ENCODE measurements at places on chromosomes 13 and 19.

- no peak for DNase-seq
Observed at GRCh38 chr19:17536955-17537354, 18.5 kb upstream of the COLGALT1 start.

DNA sequence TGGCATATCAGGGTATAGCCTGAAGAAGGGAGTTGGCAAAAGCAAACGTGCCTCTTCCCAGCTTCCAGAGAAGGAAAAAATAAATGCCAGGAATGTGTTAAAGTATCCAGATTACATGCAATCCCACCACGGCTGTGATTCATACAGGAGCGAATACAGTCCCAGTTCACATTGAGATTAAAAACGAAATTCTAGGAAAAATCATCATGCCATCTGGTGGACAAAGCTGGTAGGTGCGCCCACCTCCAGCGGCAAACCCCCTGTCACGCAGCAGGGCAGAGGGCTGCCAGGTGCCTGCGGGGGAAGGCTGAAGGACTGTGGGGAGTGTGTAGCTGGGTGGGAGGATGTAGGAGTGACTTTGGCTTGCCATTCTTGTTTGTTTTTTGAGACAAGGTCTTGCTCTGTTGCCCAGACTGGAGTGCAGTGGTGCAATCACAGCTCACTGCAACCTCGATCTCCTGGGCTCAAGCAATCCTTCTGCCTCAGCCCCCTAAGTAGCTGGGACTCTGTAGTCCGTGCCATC is 6.4 kb upstream of the DMWD start:
- peak; percentile 70 for DNase-seq

GRCh38 chr13:46679369-46680120 is 117.4 kb downstream of the ESD start:
- DNase-seq: no peak

DNA sequence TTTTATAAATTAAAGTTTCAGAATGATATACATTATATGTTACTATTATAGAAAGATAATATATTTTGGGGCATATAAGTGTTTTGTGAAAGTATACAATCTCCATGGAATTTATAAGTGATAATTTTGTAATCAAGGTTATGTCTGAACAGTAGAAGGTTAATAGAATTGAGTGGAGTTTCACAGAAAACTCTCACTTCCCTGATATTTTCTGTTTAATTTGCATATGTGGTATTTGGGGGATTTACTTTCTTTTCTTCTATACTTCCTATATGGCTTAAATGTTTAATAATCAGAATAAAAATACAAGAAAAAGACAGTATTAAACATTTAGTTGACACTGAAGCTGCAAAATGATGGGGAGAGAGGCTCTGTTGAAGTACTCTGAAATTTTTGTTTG is 848.5 kb downstream of the DACH1 start:
- DNase-seq: no peak

- DNase-seq: no peak
Observed at GRCh38 chr13:76668141-76668540, 218.1 kb downstream of the KCTD12 start.

DNA sequence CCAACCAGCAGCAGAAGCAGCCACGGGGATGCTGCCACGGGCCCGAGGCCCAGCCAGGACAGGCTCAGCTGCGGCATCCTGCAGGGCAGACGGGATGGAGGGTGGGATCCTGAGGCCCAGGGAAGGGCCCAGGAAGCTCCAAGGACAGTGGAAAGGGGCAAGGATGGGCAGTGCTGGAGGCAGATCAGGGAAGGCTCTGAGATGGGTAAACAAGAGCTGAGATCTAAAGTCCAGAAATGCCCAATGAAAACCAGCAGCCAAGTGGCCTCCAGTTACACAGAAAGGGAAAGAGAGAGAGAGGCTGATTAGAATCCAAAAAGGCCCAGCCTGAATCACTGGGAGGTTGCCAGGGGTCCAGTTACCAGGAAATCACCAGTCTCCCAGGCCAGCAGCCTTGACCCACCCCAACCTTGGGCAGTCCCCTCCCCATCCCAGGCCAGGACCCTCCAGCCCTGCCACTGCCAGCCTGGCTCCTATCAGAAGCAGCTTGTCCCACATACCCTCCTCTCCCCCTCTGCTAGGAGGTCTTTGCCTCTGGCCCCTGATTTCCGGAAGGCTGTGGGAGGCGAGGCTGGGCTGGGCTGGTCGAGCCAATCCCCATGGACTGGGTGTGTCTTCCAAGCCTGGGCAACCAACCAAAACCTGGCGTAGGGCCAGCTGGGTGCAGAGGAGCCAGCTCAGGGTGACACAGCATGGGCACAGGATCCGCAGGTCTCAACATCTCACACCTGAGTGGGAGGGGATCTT is at the start of gene CYP4F11:
Gene CYP4F11 (minus strand): TSS at position 198 of the 747 bp plus-strand sequence. CDS start 121 bp downstream, at position 77.
- DNase-seq: no peak

DNA sequence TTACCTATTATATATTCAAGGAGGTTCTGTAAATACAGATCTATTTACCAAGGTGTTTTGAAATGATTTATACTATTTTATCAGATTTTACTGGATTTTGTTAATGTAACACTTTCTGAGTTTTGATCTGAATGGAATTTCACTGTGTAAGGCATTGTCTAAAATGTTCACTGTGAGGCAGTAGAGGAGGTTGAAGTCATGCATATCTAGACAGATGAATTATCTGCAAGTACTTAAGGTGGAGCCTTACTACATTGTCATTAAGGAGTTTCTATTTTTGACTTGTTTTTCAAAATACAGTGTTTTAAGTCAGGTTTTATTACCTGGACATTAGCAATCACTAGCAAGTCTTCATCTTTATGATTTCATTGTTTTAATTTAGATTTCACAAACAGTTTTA is 62.1 kb downstream of the TM9SF2 start:
- DNase-seq: no peak

DNA sequence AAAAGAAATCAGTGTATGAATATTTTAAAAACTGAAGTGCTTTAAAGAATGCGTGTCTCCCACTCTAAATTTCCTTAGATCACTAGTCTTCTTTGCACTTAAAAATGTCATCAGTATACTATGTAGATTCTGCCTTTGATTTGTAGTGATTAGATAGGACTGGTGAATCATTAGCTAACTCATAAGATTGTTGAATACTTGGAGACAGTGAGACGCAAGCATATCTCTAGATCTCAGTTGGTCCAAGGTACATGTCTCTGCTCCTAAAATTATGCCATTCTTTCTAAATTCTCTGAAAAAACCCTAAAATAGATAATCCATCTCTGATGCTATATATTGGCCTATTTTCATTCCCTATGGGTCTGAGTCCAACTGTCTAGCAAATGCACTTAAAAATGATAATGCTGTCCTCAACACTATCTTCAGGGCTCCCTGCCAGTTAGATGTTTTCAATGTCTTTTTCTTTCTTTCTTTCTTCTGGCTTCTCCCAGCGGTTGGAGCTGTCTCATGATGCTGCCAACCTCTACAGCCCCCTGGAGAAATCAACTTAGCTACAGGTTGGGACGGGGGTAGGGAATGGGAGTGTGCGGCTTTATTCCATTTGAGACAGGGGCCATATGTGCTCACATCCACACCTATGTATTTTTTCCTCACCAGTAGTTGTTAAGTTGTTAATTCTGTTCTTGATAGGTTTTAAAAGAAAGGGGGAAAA is 301.0 kb downstream of the NDFIP2 start:
- no peak for DNase-seq

DNA sequence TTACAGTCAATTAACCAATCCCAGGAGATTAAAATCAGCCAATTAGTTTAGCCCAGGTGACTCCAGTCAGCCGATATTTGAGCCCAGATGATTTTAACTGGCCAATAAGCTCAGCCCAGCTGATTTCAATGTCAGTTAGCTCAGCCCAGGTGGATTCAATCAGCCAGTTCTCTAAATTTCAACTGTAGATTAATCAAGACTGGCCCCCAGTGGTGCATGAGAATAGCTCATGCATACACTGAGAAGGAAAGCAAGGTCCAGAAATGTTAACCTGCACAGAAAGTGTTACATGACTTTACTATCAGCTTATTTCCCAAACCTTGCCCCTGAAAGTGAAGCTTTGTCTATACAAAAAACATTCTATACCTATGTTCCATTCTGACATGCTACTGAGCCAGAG is 55.4 kb upstream of the ZNF724 start:
- DNase-seq: no peak

DNA sequence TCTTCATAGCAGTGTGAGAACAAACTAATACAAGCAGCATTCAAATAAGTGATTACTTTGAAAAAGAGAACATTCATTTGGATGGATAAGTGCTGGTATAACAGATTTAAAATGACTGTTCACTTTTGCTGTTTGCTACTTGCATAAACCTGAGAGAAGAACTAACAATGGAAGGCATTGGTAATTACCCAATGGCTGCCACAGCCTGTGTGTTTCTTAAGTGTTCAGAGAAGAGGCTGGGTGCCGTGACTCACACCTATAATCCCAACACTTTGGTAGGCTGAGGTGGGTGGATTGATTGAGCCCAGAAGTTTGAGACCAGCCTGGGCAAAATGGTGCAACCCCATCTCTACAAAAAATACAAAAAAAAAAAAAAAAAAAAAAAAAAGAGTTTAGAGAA is 4.9 kb upstream of the TEX26 start:
- DNase-seq: no peak

DNA sequence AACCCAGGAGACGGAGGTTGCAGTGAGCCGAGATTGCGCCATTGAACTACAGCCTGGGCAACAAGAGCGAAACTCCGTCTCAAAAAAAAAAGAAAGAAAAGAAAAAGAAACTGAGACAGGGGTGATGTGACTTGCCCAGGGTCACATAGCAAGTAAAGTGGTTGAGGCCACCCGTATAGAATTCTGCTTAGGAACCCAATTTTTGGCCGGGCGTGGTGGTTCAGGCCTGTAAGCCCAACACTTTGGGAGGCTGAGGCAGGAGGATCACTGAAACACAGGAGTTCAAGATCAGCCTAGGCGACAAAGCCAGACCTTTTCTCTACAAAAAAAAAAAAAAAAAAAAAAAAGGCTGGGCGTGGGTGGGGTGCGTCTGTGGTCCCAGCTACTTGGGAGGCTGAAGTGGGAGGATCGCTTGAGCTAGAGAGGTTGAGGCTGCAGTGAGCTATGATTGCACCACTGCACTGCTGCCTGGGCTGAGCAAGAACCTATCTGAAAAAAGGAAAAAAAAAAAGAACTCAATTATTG is 1.3 kb downstream of the SNRPA start:
- no peak for DNase-seq

- no peak for DNase-seq
Observed at GRCh38 chr19:33427801-33428626, 54.5 kb downstream of the CEBPG start.
